Kidney glomerular epithelial cell (primary cell): ENCODE measurements at places on chromosomes 5 and 9.

DNA sequence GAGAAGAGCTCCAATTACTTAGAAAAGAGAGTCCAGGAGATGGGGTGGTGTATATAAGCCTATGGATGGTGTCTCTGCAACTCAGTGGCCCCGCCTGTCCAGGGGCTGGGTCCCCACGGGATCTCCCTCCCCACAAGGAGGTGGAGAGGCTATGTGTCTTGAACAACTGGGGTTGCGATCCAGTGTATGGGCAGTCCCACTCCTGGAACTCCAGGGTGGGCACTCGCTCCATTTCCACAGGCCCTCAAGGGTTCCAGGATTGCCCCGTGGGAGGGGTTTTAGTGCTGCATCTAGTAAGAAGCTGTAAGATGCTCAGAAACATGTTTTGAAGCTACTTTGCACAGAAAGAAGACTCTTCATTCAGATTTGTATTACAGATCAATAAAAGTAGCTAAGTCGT is 558 bp upstream of the SMAD5 start:
- peak; percentile 54 for DNase-seq

GRCh38 chr9:70421272-70422180 is 7.1 kb upstream of the KLF9 start:
- DNase-seq: peak; percentile 54

DNA sequence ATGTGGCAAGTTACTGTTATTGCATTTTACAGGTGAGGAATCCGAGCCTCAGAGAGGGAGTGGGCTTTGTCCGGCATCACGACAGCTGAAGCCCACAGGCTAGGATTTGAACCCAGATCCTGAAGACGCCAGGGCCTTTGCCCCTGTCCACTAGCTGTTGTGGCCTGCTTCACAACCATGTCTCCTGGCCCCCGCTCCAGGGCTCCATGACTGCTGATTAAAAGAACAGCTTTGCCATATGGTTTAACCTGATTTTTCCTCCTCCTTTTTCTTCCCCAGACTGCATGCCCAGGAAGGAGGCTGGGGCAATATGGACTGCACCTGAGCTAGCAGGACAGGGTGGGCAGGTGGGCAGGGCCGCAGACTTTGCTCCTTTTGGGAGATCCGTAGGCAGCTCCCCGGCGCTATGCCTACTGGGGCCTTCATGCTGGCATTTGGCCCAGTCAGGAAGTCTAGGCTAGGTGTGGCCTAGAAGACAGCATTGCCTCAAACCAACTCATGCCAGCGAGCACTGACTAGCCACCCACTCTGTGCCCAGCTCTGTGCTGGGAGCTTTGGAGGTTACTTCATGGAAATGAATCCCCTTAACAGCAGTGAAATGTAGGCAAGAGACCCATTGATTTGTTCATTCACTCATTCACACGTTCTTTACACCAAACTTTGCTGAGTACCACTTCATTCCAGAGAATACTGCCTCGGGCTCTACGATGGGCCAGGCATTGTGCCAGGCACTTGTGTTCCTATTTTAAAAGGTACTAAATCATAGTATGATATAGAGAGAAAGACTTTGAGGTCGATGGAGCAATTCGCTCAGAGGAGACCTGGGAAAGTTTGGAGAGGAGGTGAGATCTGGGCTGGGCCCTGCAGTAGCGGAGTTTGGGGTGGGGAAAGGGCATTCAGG is 94.3 kb upstream of the CPEB4 start:
- no peak for DNase-seq

DNA sequence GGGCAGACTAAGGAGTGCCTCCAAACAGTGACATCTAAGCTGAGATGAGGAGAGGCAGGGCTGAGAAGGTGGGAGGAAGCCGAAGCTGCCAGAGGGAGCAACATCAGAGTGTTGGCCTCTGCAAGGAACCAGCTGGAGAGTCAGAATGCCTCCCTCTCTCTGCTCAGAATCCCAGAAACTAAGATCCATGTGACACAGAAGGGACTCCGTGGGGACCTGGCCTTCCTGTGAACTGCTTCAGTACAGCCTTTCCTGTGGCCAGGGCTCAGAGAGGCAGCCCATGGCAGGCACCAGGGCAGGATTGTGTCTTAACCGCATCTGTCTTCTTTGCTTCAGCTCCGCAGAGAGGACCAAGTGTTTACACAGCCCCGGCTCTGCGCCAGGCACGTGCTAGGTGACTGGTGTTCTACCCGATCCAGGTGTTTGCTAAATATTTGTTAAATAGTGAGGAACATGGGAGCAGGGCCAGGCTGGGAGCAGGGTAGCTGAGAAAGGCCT is 33.5 kb downstream of the KCNMB1 start:
- DNase-seq: no peak

- no peak for DNase-seq
Measured at GRCh38 chr9:90141723-90142122, 500.9 kb downstream of the DIRAS2 start.

GRCh38 chr5:68407311-68408239 is 192.0 kb downstream of the PIK3R1 start:
- no peak for DNase-seq

DNA sequence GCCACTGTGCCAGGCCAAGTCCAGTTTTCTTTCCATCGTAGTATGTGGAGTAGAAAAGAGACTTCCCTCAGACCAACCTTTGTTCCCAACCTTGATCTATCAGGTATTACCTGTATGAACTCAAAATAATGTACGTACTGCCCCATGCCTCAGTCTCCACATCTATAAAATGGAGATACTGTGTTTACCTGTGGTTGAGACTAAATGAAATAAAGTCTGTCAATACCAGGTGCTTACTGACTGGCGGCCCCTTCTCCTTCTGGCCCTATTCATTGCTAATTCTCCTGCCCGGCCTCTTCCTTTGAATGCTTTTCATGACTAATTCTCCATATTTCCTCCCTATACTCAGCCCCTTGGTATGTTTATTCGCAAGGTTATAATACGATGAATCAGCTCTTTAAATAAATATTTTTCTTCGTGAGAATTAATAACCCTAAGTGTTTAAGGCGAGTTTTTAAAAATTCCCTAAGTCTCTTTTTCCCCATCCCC is 89.6 kb upstream of the BASP1 start:
- peak; percentile 94 for DNase-seq

GRCh38 chr5:71910741-71911140 is 191.7 kb downstream of the CARTPT start:
- no peak for DNase-seq

- no peak for DNase-seq
Measured at GRCh38 chr5:25713259-25713658, 1068.5 kb upstream of the CDH10 start.

DNA sequence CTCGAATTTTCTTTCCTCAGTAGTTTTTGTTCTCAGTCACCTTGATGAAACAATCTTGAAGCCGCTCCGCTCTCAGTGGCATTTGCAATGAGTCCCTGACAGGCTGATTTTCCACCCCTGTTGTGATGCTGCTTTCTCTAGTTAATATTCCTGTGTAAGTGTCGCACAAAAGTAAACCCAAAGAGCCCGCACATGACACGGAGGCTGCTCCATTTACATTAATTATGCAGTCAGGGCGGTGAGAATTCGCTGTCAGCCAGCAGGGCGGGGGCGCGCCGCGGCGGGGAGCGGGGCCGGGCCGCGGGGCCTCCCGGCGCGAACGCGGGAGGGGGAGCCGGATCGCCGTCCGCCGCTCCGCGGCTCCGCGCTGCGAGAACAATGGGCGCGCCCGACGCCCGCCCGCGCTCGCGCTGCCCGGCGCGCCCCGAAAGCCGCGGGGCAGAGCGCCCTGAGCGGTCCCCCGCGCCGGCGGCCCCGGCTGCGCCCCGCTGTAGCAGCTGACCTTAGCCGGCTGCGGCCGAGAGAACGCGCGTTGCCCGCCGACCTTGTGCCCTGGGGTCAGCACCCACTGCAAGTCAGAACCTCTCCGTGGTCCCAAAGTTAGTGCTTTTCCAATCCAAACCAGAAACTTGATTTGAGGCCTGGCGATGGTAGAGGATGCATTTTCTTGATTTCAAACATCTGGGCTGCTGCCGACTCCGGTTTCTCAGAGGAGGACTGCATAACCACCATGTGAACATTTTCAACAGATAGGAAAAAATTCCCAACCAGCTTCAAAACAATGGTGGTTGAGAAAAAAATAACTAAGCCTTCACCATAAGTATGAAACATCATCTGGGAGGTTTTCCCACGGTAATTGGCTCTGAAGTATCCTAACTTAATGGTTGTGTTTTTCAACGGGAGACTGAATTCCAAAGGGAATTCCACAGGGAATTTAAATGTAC is 142.6 kb downstream of the PBX3 start:
- peak; percentile 26 for DNase-seq

- DNase-seq: no peak
Measured at GRCh38 chr5:95460665-95461064, 69.5 kb downstream of the FAM81B start.

DNA sequence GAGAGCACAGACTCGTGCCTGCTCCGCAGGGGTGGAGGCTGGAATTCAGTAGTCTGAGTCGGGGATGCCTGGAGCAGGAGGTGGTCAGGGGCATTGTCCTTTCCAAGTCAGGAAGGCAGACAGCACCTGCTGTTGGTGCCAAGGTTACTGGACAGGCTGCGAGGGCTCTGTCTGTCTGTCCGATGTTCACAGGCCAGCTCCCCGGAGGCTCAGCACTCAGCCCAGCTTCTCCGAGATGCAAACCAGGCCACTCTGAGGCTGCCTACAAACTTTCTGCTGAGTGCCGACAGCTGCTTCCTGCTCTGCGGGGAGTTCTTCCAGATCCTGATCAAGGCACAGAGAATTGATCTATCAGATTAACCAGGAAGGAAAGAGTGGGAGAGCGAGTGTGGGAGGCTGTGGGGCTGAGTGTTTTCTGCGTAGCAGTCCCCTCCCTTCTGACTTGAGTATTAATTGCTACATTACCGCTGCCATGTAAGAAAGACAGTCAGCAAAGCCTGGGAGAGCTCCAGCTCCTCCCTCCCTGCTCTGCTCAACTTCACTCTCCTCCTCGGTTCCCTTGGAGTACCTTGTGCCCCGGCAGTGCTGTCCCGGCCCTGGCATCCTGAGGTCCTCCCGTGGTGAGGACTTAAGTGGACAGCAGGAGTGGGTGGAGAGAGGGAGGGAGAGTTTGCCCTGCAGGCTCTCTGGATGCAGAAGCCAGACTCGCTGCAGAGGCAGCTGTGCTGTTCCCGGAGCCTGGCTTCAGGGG is 36.0 kb downstream of the KCNMB1 start:
- DNase-seq: no peak

DNA sequence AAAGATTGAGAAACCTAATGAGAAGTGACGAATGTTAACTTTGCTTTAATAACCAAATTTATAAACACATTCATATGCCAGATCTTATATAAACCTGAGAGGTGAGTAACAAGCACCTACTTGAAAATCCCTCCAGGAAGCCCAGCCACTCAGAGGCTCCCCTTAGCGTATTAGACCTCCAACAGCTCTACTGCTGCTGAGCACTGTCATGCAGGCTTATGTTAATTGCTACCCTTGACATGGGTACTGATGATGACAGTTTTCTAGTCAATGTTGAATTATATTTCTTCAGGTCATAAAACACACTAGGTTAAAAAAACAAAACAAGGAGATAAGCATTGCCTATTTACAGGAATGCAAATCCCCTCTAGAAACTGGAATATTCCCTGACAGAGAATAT is 161.2 kb downstream of the MPDZ start:
- DNase-seq: no peak

DNA sequence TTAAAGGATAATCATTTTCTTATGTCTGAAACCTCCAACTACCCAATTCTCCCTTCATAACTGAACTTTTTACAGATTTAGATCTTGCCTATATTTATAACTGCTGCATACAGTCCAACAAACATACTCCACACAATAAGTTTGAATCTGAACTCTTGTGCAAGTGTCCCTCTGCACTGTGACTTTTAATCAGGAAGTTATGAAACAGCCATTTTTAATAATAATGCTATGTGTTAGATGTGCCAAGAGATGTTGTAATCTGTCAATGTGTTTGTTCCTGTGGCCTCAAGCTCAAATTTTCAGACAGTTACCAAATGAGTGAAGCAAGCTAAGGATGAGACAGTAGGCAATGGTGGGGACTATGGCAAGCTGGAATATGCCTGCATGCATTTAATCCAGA is 57.6 kb upstream of the MTAP start:
- no peak for DNase-seq

GRCh38 chr5:135263022-135263668 is 135.9 kb downstream of the MACROH2A1 start:
- no peak for DNase-seq

DNA sequence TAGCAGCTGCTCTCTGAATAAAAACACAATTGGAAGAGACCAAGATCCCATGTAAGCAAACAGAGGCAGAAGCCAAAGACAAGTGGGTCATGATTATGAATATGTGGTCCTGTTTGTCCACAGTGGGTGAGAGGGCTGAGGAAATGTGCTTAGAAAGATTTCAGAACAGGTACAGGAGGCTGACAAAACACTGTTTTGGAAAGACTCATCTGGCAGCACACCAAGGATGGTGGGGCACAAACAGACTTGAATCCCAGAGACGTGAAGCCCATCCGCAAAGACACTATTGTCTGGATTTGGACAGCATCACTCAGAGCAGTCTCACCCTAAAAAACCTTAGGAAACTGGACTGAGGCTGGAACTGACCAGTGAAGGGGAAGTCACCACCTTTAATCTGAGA is 85.0 kb downstream of the ADRB2 start:
- DNase-seq: no peak

- peak; percentile 77 for DNase-seq
Measured at GRCh38 chr5:32276173-32276853, 36.4 kb downstream of the MTMR12 start.

DNA sequence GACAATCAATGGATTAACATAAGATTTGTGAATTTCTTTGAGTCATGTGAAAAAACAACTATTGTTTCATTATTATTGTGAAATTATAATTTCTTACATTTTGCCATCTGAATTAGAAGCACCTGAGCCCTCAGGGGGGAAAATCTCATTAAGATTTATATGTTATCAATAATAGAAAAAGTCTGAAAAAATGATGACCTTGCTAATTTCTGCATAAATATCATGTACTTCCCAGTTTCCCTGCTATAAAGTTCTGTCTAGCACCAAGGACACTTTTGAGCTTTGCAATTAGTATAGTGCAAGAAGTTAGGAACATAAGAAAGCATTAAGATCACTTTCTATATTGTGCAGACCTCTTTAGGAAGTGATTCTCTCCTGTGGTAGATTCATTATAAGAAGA is 488.3 kb upstream of the TUSC1 start:
- no peak for DNase-seq

DNA sequence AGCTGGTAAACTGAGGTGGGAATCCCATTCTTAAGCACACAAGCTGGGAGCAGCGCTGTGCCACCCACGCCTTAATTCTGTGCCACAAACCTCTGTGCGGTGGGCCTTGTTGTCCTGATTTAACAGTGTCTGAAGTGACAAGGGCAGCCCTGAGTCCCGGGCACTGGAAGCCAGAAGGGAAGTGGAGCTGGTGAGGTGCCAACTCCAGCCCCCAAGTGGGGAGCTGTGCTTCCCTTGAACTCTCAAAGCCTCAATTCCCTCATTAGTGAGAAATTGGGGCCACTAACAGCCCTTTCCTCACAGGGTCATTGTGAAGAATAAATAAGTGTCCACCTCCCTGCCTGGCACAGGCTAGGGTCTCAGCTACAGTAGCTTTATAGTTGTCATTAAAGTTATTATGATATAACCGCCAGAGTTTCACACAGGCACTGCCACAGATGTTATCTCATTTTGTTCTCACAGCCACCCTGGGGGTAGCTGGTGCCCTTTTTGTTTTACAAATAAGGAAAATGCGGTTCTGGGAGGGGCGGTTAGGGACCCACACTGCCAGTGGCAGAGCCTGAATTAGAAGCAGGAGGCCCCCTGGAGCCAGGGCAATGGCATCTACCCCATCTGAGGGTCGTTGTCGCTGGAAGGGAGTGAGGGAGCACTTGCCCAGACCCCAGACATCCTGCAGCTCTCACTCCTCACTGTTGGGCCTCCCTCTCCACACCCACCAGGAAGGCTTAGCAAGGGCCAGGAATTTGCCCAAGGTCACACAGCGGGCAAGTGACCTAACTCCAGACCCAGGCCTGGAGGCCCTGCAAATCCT is 2.1 kb upstream of the TLX3 start:
- no peak for DNase-seq
